Left lung (tissue), 14 donors: ENCODE measurements at places on chromosomes 2 and 18.

DNA sequence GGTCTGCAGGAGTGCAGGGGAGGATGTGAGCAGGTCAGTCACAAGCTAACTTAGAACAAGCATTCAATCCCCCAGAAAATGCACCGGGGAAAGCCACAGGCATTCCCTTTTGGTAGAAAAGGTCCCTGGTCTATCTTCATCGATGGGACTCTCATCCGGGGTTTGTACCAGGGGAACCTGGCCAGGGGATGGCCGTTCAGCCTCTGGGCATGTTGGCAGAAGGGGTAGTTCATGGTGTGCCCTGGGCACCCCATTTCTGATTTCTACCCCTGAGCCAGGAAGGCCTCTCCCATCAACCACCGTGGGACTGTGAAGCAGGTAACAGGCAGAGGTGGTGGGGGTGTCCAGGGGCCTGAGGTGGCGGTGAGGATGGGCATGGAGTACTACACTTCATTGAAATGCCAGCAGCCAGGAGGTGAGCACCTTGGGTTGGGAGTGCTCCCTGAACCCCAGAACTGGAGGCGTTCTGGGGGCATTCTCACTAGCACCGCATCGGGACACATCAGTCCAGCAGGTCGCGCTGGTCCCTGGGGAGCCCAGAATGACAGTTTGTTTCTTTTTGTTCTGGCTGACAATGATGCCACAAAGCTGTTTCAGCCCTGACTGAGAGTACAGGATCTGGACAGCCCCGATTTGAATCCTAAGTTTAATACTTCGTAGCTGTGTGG is 172.3 kb downstream of the SMAD7 start:
- DNase-seq: peak; percentile 41

DNA sequence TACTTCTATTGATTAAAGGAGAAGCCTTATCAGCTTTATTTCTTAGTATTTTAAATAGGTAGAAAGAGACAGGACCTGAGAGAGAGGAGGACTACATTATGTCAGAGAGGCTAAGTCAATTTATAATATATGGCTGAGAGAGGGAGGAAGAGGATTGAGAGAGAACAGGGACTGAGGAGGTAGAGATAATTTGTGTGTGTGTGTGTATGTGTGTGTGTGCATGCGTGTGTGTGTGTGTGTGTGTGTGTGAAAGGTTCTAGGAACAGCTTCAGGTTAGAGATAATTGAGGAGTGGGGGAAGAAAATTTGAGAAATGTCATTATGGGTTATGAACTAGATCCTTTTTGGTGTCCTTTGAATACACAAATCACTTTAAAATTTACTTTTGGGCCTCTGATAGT is 15.2 kb downstream of the DOK1 start:
- DNase-seq: no peak

- no peak for DNase-seq
Observed at GRCh38 chr2:5537180-5537688, 154.9 kb upstream of the SOX11 start.

GRCh38 chr2:128394007-128394730 is 75.5 kb upstream of the HS6ST1 start:
- no peak for DNase-seq

DNA sequence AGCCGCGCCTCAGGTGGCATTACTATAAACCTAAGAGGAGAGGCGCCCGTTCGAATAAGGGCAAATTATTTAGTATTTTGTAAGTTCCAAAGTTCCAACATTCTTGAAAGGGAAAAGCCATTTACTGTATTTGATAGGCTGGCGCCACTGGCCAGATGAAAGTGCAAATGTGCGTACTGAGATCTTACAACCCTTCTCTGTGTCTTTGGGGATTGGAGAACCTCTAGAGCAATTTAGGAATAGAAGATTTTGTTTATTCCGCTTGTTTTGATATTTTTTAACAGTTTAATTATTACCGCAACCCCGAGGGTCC is 467 bp upstream of the WDR35 start:
- no peak for DNase-seq

GRCh38 chr2:208300847-208301618 is 35.0 kb downstream of the PIKFYVE start:
- no peak for DNase-seq

DNA sequence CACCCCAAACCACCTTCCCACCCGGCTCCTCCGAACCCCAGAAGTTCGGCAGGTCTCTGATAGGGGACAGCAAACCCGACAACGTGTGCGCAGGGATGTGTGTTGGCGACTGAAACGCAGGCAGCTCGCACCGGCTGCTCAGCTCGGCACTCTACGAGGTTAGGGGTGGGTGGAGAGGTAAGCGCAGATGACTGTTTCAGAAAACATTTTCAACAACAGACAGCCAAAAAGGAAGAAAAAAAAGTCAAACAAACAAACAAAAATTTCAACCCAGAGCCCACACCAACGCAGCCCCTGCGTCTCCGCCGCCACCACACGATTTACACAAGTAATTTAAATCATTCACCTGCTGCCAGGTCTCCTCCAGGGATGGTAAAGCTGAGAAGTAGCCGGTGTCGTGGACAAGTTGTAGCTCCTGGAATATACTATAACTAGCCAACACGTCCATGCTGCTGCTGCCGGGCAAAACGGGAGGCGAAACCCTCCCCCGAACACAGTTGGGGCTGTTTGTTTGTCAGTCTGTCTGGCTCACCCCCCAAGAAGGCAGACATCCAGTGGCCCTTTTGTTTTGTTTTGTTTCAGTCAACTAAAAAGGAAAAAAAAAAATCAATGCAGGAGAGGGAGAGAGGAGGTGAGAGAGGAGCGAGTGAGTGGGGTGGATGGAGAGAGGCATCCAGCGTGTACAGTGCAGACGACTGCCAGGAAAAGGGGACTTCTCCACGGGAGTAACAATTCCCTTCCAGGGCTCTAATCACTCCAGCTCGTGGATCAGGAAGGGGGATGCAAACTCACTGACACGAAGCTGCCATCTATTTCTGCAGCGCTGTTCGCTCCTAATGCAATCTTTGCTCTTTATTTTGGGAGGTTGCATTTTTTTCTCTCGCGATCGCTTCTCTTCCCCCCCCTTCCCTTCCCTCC is at the start of gene KLF7:
Gene KLF7 (minus strand): TSS at position 828 of the 918 bp plus-strand sequence. CDS start 380 bp downstream, at position 448.
- DNase-seq: peak; percentile 67
